Astrocyte (in vitro differentiated cells and primary cell): ENCODE measurements at places on chromosomes 6 and 20.
A peak's percentile ranks its signal among the peaks of the same experiment; 100 is the strongest.

GRCh38 chr6:93358435-93358834 lies 60.9 kb downstream of the EPHA7 start:
- no peak for DNase-seq

- DNase-seq, result peak; percentile 39
Observed at GRCh38 chr6:125792680-125793079, 1.9 kb downstream of the NCOA7 start.

- no peak for DNase-seq
Observed at GRCh38 chr6:138539876-138540275, 40.6 kb upstream of the NHSL1 start.

DNA sequence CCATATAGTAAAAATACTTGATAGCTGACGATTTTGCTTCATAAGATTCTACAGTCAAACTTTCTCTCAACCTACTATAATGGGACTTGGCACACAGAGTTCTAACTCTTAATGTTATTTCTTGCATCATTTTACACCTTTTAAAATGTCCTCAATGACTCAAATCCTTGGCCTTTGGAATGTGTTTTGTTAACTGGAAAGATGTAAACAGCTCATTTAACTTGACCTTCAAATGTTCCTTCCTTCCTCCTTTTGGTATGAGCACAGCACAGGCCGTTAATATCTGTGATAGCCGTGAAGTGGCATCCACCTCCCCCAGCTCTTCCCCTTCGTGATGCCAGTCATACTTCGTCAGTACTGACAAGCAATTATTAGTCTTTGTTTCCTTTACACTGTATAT lies 972.0 kb upstream of the CITED2 start:
- DNase-seq, result peak; percentile 53

DNA sequence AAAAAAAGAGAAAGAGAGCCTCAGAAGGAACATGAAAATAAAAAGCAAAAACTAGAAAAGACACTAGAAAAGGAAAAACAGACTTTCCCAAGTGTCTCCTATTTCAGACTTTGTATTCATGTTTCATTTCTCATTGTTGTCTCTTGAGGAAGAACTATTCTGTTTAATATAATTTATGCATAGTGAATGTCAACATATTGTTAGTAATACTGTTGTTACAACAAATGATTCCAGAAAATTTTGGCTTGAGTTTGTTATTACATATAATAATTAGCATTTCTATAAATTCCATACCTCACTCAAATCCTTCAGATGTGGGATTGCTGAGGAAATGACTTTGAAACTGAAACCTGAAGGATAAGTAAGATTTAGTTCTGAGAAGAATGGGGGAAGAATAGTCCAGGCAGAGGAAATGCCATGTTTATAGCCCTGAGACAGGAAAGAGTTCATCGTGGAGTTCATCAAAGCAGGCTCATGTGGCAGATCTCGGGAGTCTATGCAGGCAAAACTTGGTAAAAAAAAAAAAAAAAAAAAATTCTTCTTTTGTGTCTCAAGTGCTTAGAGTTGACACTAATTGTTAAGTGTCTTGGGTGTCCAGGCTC lies 53.1 kb upstream of the EIF2S2 start:
- no peak for DNase-seq

GRCh38 chr6:132021552-132022375 lies 70.6 kb upstream of the CCN2 start:
- no peak for DNase-seq

- DNase-seq, result no peak
Observed at GRCh38 chr20:25686081-25687067, 10.3 kb downstream of the ZNF337 start.

DNA sequence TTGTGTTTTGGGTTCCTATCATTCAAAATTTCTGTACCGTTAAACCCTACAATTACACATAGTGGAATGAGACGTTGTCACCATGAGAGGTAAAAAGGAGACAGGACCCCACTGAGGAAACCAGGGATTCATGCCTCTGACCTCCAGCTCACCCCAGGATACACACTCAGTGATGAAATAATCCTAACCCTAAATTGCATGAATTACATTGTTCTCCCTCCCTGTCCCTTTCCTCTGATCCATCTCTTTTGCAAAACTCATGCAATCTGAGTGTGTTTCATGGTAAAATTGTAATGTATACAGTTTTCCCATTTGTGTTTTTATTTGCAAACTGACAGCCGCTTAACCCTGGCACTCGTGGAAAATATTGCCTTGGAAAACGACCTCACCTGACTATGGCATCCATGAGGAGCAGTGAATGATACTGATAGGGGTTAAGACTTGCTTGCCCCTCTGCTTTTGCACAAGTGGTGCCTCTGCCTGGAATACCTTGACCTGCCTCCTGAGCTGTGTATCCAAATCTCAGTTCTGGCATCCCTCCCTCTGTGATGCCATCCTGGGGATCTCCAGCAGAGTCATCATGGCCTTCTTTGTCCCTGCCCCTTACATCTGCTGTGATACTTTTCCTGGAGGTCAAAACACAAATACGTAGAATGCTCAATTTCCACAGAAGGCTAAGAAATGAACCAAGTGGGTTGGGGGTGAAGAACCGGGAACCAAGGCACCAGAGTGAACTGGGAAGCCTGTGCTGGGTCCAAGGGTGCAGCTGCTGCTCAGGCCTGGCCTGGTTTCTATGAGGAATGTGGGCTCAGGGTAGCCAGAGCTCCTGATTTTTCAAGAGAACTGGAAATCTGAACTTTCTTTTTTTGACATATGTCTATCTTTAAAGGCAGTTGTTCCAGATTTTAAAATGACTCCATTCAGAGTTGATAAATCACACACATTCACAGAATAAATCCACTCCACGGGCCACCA lies 211.6 kb upstream of the ZNF217 start:
- no peak for DNase-seq

- peak; percentile 32 for DNase-seq
Observed at GRCh38 chr20:33584976-33585375, 77.2 kb upstream of the C20orf144 start.

DNA sequence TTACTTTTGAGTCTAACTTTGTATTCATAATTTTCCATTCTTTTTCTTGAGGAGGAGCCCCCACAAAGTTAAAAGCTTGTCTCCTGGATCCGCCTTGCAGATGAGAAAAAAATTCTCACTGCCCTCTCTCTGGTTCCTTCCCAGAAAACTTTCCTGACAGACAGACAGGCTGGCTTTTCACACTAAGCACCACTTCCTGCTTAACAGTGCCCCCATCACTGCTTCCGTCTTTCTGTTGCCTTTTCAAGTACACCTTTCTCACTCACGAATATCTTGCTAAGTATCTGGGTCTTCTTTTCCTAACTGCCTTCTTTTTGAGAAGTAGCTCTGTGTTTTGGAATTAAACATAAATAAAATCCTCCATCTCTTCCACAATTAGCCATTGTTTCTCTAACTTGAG lies 19.8 kb upstream of the LMBRD1 start:
- DNase-seq, result no peak

DNA sequence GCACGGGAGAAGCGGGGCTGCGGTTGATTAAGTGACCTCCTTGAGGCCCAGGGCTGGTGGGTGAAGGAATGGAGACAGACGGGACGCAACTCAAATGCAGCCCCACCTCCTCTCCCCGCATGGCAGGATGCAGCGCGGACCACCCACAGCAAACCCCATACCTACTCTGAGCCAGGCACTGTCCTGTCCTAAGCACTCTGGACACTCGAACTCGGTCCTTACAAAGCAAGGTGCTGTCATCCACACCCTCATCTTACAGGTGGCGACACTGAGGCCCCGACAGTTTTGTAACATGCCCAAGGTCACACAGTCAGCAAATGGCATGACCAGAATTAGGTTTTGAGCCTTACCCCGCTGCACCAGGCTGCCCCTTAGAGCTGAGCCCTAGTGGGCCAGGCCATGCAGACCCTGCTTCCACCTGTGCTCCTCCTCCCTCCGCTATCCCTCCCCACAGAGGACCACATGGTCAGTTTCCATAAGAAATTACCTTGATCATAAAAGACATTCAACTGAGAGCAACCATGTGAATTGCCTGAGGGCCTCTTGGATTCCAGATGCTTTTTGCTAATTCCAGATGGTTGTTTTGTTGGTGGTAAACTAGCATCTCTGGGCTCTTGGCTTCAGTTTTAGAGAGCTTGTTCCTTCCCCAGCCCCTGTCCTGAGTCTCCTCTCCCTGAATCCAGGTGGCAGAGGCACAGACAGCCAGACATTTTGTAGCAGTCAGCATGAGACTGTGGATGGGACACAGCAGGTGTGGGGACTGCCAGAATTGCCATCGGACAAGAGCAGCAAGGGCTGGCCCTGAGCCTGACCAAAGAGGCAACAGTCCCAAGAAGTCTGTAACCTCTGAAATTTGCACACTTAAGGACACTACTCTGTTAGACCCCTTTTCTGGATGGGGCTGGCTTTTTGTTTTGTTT lies 171.9 kb upstream of the PMEPA1 start:
- no peak for DNase-seq

DNA sequence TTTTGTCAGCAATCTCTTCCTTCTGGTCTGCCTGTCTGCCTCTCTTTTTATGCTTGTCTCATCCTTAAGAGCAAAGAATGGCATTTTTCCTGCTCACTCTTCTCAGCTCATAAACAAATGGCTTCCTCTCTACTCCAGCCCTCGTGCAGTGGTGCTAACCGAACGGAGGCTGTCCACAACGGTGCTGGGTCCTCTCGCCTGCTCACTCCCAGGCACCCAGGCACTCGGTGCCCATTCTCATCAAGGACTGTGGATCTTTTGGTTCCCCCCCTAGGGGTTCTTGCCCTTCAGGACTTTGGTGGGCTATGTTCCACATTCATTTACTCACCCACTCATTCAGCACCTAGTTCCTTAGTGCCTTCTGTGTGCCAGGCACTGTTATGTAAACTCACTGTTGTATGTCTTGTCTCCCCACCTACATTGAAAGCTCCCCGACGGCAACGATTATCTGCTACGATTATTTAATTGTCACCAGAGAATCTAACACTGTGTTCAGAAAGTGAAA lies 113.9 kb downstream of the FYN start:
- DNase-seq, result no peak

DNA sequence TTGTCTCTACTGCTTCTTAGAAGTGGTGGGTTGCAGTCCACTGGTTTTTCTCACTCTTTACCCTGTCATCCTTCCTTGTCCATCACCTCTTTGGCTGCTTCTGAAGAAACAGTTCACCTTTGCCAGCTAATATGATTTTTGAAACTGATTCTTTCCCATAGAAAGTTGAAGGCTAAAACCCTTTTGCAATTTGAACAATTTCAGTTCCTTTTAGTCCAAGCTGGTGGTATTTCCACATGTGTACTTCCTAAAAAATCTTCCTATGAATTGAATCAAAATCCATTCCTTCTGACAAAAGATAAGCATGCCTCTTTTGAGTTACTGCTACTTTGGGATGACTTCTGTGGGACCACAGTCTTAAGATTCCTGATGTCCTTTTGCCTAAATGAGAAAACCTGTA lies 210.0 kb upstream of the MAN1A1 start:
- no peak for DNase-seq

- DNase-seq, result no peak
Observed at GRCh38 chr20:8076306-8077136, 55.5 kb upstream of the PLCB1 start.

DNA sequence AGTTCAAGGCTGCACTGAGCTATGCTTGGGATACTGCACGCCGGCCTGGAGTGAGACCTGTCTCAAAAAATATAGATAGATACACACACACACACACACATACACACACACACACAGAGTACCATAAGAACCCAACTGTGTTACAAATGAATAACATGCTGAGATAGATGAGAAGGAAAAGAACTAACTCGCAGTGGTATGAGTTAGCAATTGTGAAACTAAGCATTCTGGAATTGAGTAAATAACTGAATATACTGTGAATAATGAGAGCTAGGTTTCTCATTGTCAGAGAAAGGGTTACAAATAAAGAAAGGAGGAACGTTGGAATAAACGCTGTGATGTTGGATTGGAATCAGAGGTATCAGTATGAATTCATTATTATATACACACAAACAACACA lies 14.6 kb upstream of the FAXC start:
- no peak for DNase-seq

DNA sequence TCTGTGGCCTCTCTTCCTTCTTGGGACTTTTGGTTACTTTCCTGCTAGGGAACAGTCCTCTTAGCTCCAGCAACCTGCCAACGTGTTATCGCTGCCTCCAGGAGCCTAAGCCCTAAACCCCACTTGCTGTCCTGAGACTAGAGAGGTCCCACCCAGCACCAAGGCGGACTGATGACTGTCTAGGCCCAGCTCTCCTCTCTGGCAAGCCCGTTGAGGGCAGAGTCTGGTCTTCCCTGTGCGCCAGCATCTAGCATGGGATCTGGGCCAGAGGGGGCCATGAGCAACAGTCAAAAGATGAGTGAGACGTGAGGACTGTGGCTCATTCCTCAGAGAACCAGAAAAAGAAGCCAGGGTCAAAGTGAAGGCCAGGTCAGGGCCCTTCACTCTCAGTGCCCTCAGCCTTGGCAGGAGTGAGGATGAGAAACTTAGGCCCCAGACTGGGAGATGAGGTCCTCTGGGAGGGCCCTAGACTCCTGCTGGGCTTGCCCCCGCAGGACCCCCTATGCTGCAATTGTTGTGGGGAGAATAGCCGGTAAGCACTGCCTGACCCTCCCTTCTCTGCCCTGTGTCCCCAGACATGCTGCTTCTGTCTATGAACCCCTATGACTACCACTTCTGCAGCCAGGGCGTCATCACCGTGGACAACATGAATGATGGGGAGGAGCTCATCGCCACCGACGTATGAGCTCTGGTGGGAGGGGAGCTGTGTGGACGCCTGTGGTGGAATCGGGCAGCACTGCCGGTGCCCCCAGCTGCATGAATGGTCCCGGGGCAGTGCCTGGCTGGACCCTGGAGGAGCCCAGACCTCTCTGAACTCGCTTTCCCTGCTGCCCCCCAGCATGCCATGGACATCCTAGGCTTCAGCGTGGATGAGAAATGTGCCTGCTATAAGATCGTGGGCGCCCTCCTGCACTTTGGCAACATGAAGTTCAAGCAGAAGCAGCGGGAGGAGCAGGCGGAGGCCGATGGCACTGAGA lies 30.9 kb downstream of the MYH7B start:
- DNase-seq, result no peak

- no peak for DNase-seq
Observed at GRCh38 chr6:106804346-106805335, 169.9 kb downstream of the CD24 start.

DNA sequence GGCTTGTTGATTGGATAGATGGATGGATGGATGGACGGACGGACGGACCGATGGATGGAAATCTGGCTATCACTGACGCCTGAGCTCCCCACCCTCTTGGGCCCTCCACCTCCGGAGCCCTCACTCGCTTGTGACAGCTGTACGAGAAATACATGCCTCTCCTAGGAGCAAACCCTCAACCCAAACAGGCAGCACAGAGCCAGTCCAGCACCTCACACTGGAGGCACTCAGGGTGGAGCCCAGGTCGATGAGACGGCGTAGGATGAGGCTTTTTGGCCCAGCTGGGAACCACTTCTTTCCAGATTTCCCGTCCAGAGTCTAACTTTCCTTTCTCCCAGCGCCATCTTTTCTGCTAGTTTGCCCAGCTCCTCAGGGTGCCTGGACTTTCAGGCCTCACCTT lies 2.7 kb upstream of the LY6G5C start:
- no peak for DNase-seq

- no peak for DNase-seq
Observed at GRCh38 chr20:37243076-37243936, 18.3 kb downstream of the GHRH start.

DNA sequence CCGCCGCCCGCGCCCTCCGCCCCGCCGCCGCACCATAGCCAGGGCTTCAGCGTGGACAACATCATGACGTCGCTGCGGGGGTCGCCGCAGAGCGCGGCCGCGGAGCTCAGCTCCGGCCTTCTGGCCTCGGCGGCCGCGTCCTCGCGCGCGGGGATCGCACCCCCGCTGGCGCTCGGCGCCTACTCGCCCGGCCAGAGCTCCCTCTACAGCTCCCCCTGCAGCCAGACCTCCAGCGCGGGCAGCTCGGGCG lies 1.5 kb downstream of the FOXC1 start:
- no peak for DNase-seq
